HS-5 (cell line): ENCODE measurements at places on chromosomes 5 and 9.

DNA sequence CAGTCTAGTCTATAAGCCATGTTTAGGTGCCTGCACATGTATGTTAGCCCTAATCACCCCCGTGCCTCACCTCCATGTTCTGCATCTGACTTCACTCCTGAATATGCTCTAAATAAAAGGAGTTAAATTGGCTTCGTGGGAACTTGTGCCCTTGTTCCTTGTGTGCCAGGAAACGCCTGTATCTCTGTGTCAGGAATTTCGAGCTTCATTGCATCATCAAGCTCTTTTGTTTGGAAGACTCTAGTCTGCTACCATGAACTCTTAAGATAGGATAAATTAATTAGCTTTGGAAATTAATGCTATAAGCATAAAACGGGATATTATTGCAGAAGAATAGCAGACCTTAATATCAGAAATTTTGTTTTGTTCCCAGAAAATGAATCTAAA lies 99.2 kb downstream of the ADCY2 start:
- no peak for DNase-seq

DNA sequence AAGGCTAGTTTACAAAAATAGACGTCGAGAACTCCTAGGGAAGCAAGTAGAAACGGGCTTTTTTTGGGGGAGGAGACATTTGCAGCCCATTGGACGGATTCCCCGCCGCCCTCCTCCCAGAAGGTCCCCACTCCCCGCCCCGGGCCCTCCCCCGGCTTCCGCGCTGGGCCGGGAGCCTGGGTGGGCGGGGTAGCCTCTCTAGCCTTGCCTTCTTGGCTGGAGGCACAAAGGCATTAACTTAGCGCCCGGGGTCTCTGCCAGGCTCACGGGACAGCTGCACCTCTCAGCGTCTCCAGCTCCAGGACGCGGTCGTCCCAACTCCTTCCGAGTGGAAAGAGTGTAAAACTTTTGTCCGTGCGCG lies at the start of gene DMRTA1:
TSS of gene DMRTA1 (plus strand) at position 236 of the 361 bp plus-strand sequence. CDS start 242 bp downstream, outside the sequence.
- peak; percentile 43 for DNase-seq

DNA sequence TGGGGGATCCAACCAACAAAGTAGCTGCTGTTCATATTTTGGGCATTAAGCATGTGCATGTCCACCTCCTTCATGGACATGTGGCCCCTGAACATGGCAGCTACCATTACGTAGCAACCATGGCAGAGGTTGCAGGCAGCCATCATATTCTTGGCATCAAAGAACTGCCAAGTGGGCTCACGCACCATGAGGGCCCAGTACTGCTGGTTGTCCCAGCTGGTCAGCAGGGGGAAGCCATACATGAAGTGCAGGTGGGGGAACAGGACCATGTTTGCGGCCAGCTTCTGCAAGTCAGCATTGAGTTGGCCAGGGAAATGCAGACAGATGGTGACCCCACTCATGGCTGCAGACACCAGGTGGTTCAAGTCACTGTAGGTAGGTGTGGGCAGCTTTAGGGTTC lies 9.5 kb downstream of the MTAP start:
- DNase-seq, result no peak

DNA sequence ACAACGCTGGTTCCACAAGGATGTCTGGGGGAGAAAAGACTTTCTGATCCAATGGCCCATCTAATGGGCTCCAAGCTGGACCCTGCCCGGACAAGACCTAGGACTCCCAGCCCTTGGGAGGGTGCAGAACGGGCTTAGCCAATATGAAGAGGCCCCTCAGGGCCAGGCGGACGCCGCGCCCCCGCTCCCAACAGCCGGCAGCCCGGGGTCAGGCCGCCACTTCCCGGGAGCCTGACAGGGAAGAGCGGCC lies 493 bp downstream of the P4HA2 start:
- DNase-seq, result no peak

DNA sequence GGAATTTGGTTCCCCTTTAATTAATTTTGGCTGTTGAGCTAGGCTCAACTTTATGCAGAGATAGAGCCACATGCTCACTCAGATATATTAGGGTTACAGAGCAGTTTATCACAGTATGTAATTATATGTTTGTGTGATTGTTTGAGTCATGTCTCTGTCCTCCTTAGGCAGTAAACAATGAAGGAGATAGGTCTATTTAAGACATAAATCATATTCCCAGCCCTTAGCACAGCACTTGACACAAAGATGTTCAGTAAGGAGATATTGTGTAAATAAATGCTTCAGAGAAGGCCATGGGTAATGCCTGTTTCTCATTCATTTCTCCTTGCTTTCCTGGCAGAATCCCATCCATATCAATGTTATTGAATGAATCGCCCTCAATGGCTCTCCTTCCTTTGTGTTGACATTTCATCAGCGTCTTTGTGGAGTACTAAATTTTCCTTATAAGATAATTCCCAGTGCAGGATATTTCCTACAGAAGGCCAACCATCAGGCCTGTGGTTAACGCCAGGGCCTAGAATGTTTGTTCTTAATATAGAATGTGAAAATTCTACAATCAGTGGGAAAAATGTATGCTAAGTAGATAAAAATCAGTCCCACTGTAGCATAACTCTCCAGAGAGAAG lies 408.0 kb downstream of the EBF1 start:
- no peak for DNase-seq

DNA sequence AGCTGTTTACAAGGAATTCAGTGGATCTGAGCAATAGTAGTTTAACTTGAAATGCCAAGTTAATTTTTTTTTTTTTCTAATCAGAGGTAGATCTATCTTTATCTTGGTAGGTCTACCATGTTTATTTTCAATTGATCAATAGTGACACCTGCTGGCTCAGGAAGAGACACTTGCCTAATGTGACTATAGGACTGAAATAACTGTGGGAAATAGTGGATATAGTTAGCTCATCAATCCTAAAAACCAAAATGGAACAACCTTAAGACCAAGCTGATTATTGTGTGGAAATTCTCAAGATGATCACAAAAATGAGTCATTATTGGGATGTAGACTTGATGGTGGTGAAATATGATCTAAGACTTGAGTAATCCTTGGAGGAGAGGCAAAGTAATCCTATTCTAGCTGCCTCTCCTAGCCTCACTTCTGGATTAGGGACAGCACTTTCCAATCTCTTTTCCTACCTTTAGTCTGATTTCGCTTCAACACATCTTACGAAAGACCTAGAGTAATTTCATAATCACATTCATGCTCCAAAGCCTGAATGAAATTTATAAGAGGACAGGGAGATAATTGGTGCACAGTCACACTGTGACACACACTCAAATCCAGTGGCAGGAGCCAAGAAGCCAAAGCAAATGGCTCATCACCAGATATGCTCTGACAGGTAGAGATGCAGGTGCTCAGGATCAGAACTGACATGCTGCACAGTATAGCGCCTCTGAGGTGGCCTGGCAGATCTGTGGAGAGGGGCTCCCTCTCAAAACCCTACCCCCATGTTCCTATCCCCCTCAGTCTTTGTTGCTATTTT lies 156.3 kb downstream of the HMHB1 start:
- peak; percentile 76 for DNase-seq

- no peak for DNase-seq
These were observed 226.5 kb upstream of the MAP3K1 start for GRCh38 chr5:56588636-56589480.

DNA sequence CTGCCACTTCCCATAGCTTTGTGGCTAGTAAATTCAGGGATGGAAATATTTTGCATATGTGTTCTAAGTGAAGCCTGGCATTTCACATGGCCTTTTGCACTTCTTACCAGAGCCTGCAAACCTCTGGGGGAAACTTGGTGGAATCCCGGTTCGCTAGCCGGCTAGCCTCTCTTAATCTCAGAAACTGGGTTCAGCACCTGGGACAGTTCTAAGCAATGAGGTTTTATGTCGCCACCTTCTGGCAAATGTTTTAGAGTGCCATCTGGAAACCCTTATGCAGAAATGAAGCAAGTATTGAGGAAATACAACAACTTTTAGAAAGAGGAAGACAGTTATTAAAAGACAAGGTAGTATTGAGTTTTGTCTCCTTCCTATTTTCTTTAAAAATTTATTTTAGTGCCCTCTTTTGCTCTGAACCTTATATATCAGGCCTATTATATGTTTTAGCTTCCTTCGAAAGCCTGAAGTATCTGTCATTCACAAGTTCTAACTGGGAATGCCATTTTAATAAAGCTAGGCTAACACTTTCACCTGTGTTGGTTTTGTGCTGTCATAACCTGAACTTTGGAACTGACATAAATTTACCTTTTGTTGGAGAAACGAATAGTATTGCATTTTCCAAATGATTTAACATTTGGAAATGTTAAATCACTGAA lies 963 bp upstream of the HTR1A start:
- DNase-seq, result peak; percentile 41

- DNase-seq, result no peak
These were observed 166.6 kb upstream of the S1PR3 start for GRCh38 chr9:88824711-88825110.

GRCh38 chr9:133696071-133696472 lies 42.1 kb downstream of the SARDH start:
- no peak for DNase-seq

DNA sequence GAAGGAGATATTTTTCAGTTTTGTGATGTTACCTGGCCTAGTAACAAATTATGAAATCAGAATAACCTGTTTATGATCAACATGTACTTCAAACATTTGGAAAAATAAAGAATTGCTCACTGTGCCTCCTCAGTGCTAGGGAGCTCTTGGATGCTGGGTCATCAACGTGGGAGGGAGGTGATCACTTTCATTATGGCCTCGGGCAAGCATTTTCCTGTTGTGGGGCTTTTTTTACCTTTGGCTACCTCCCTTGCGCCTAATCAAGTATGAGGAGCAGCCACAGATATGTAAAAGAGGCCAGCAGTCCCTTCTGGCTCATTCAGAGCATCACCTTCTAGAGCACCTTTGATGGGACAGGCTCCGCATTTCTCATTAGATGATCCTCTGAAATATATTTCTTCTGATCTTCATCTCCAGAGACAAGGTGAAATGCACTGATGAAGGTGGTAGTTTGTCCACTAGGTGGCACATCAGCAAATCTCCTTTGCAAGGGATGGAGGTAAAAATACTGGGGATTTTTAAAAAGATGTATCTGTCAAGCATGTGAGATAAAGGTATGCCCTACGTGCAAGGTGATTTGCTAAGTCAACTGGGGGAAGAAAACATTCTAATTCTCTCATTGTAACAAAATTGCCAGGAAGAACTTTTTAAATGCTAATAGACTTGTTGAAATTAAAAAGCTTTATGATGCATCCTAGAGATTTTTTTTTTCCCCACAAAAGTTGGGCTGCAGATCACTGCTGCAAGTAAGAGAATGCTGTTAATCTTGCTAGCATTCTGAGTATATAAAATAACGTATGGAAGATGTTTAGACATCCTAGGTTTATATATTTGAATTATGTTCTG lies 218.2 kb downstream of the MAST4 start:
- peak; percentile 14 for DNase-seq

DNA sequence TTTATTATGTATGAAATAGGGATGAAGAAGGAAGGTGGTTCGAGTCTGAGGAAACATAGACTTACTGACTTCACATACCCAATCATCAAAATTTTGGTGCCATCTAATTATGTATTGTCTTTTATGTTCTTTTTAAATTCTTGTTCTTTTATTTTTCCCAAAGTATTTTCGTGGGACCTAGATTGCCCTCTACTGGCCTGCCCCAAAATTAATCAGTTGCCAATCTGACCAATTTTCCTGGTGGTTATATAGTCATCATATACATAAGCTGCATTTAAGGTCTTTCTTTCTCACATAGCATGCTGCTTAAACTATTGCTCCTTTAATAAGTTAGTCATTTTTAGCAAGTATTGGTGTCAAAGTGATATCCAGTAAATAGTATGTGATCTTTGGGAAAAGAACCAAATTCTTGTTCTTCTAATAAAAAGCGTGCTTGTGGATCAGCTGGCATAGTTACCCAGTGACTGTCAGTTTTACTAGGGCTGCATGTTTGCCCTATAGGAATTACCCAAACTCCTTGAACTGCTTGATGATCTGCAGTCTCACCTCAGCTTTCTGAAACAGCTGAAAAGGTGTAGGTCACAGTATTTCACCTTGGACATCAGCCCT lies 223.5 kb downstream of the SH3GL2 start:
- DNase-seq, result no peak

- DNase-seq, result no peak
These were observed 137.3 kb downstream of the LHFPL2 start for GRCh38 chr5:78511121-78511906.

- no peak for DNase-seq
These were observed 1.8 kb downstream of the PTGER4 start for GRCh38 chr5:40681363-40682153.

GRCh38 chr5:158390577-158390976 lies 531.6 kb upstream of the CLINT1 start:
- DNase-seq, result peak; percentile 96

- no peak for DNase-seq
These were observed 258.0 kb downstream of the YTHDC2 start for GRCh38 chr5:113771483-113771882.

- DNase-seq, result no peak
These were observed 22.5 kb downstream of the NEK6 start for GRCh38 chr9:124280176-124280691.

DNA sequence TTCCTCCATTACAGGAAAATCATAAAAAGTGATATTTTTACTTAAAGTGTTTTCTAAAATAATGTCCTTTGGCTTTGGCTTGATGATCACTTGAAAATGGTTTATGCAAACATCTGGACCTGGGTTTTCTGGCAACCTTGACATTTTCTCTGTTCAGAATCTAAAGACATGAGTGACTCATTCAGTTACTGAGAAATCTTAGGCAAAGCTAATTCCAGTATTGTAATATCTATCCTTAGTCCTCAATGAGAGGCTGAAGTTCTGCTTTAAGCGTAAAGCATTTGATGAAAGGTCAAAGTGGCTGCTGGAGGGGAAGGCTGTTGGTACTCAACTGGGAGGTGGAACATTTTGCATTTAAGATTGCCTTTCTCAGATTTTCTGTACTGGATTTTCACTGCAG lies 2.3 kb downstream of the MAN2A1 start:
- peak; percentile 49 for DNase-seq

DNA sequence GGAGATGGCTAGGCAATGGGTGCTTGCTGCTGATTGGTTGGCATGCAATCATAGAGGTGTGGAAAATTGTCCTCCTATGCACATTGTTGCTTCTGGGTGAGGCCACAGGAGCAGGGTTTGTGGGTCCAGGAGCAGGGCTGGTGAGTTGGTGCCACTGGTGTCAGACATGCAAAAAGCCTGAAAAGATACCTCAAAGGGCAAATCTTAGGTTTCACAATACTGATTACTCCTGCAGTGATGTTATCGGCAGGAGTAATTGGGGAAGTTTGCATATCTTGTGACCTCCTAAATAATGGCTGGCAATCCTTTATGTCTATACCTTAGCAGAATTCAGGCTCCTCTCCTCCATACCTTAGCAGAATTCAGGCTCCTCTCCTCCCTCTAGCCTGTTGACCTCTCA lies 25.2 kb downstream of the SLC25A48 start:
- no peak for DNase-seq
